ENCODE measurements at places on chromosomes 16 and 17.

GRCh38 chr17:68709461-68709860 is 108.3 kb upstream of the FAM20A start:
- DNase-seq: no peak

GRCh38 chr17:27551701-27552248 is 79.2 kb upstream of the LGALS9 start:
- DNase-seq: peak; percentile 81

- DNase-seq: no peak
Measured at GRCh38 chr16:5349670-5350517, 252.3 kb upstream of the EEF2KMT start.

- peak; percentile 100 for DNase-seq
Measured at GRCh38 chr17:80855948-80856862, 135.4 kb upstream of the CHMP6 start.

GRCh38 chr17:74964988-74965622 is 7.5 kb downstream of the HID1 start:
- no peak for DNase-seq

- peak; percentile 62 for DNase-seq
Measured at GRCh38 chr17:40355123-40355803, 9.3 kb downstream of the GJD3 start.

DNA sequence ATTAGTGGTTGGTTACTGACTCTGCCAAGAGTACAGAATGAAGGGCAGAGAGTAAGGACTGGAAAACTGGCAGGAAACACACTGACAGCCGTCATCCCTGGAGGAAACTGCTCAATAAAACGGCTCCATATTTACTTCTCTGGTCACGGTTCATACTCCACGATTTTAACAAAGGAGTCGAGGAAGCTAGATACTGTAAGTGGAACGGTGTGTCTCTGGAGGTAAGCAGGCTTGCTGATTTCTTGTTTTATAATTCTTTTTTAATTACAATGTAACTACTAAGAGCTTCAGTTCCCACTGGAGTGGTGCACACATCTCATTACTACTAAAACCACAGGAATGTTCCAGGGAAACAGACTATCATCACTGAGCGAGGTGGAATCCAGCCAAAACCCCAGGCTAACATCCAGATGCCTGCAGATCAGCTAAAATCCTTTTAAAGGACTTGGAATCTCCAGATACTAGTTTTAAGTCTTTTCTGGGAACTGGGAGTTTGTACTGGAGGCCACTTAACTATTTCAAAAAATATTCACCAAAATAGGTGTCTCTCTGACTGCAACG is 17.8 kb downstream of the SERPINF1 start:
- DNase-seq: peak; percentile 92

Measured in ELR (cell line).